ENCODE measurements at places on chromosomes 3 and 15.

GRCh38 chr3:52481819-52482521 is 13.2 kb upstream of the STAB1 start:
- no peak for DNase-seq

- DNase-seq = no peak
These were observed 107.9 kb downstream of the STAC start for GRCh38 chr3:36488077-36488789.

DNA sequence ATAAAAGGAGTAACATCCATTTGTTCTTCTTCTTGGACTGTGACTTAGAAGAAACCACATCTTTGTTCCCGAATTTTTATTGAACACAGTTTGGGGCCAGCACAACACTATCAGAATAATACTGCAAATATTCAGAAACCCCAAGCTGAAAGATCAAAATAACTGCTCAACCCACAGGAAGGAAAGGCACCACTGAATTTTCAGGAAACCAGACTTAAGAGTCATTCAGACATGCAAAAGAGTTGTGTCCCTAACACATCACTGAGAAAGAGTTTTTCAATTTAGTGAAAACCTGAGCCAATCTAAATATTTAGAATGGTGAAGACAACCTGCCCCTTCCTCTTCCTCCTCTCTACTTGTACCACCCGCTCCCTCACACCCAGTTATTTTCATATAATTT is 295.0 kb upstream of the RORA start:
- no peak for DNase-seq

GRCh38 chr3:55826731-55827496 is 339.8 kb upstream of the WNT5A start:
- DNase-seq = no peak

DNA sequence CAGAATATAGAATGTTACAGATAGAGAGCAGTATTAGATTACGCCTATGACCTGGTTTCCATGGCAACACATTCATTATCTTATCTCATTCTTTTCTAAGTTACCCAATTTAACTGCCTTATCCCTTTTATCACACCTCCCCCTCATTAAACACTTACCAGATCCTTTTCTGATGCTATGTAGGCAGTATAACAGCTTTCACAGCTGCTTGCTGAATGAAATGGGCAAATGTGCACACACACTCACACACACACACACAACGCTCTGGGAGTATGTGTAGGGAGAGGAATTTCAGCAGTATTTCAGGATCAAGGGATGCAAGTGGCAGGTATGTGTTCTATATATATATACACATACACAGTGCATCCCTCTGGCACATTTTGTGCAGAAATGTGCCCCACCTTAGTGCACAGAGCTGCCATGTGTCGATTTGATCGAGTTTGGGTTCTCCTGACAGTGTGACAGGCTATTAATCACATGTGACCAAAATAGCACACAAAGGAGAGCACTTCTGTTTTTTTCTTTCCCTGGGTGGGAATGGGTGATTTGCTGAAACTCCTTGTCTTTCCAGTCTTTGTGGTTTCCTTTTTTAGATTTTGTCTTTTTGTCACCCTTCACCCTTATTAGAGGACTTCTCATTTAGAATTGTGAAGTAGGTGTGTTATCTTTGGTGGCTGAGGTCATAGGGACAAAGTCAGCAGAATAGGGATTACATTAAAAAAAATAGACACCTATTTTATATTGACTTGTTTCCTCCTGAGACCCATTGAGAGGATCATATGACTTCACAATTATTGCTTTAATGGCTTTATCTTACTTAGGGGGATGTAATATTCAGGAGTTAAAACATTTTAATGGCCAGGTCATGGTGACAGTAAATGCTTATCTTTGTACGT is 553.7 kb downstream of the PDCD6IP start:
- no peak for DNase-seq

GRCh38 chr3:19074257-19074900 is 73.9 kb upstream of the KCNH8 start:
- no peak for DNase-seq

- no peak for DNase-seq
These were observed 1141.6 kb downstream of the IGSF11 start for GRCh38 chr3:117893001-117893400.

GRCh38 chr15:55231455-55231854 is 34.7 kb upstream of the RSL24D1 start:
- DNase-seq = no peak

GRCh38 chr15:101327147-101327740 is 32.2 kb upstream of the SNRPA1 start:
- DNase-seq = no peak

DNA sequence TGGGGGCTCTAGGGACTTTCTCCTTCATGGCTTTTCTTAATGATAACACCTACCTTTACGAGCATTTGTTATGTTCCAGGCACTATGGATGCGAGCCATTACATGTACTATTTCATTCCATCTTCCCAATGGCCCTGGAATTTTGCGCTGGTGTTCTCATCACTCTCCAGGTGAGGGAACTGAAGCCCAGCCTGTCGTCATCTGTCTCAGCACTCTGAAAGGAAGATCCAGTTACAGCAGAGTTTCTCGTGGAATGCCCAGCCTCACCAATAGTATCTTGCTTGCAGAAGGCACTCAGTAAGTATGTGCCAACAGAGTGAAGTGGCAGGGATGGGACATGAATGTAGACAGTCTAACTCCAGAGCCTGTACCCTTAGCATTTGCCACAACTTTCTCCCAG is 56.8 kb downstream of the NOX5 start:
- DNase-seq = no peak

- DNase-seq = no peak
These were observed 35.8 kb downstream of the ZNF710 start for GRCh38 chr15:90036806-90037510.

DNA sequence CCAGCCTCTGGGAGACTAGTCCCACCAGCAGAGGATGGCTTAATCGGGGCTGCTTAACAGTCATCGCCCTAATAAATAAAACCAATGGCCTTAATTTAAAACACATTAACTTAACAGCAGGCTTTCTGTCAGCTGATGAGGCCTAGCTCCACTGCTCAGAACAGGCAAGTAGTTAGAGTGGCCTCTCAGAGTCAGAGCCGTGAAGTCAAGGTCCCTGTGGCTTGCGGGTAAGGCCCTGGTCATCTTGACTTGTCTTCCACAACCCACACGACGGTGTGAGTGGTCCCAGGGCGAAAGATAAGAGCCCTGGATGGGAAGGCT is 11.8 kb downstream of the XXYLT1 start:
- no peak for DNase-seq

GRCh38 chr3:107739227-107739626 is 216.5 kb downstream of the BBX start:
- DNase-seq = no peak

GRCh38 chr15:81889485-81889881 is 156.3 kb downstream of the MEX3B start:
- no peak for DNase-seq

DNA sequence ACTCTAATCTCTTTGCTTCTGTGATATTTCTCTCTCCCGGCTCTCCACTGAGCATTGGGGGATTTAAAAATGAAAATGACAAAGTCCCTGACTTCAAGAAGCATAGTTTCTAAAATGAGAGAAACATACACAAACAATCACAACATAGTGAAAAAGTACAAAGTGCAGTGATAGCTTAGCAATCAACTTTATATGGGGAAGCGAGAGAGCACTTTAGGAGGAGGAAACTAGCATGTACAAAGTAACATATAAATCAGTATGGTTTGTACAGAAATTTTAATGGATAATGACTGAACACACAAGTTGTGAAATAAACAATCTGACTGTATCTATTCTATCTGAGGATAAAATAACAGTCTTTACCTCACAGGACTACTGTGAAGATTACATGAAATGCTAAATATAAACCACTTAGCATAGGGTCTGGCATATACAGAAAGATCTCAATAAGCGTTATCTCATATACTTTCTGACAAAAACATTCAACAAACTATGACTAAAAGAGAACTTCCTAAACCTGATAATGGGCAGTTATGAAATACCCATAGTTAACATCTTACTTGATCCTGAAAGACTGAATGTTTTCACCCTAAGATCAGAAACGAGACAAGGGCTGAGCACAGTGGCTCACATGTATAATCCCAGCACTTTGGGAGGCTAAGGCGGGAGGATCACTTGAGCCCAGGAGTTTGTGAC is 61.2 kb downstream of the PEAK1 start:
- DNase-seq = no peak

GRCh38 chr3:114565216-114565615 is 271.4 kb downstream of the TIGIT start:
- no peak for DNase-seq

GRCh38 chr3:13514639-13515435 is 34.1 kb upstream of the FBLN2 start:
- no peak for DNase-seq

DNA sequence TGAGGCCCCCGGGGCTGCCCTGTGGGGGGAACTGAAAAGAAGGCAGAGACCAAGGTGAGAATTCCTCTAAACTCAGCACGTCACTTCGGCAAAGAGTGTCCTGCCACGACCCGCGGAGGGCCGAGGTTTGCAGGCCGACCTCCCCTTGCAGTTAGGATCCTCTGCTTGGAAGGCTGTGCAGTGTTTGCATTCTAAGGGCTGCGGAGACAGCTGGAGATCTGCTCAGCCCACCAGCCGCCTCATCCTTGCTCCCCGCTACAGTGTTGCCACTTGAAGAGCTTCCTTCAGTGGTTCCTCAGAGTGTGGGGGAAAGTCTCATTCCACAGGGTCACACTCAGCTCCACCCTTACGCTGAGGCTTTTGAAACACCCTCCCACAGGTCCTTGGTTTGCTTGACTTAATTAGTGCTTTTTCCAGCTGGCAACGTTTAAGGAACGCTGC is 10.8 kb downstream of the SLC51A start:
- DNase-seq = no peak

All from NCI-H187 (cell line).